ENCODE measurements at places on chromosomes 2 and 18. TPM values are rescaled to one million over a fixed set of nuclear protein-coding genes. Genes with fewer than 3 reads are reported as not detected.

DNA sequence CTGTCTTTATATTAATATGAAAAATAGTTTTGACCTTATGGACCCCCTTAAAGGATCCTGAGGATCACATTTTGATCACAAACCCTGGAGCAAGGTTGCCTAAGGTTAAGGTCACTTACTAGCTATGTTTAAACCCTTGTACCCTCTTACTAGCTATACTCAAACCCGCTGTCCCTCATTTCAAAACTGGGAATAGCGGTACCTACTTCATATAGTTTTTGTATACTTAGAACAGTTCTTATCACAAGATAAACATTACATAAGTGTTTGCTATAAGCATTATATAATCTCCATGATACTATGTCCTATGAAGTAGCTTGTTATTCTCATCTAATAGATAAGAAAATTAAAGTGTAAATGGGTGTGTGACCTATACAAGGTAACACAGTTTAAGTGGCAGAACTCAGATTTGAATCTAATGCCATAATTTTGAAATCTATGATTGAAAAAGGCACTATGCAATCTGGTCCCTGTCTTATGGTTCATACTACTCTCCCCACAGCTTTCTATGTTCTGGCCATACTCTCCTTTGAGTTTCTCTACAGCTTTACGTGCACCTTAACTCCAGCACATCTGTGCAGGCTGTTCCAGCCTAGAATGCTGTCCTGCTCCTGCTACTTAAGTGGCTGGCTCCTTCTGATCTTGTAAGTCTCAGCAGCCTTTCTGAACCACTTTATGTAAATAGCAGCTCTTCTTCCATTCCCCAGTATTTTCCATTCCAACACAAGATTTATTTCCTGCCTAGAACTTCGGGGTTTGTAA lies 30.4 kb downstream of the HYCC2 start:
- no peak for DNase-seq

DNA sequence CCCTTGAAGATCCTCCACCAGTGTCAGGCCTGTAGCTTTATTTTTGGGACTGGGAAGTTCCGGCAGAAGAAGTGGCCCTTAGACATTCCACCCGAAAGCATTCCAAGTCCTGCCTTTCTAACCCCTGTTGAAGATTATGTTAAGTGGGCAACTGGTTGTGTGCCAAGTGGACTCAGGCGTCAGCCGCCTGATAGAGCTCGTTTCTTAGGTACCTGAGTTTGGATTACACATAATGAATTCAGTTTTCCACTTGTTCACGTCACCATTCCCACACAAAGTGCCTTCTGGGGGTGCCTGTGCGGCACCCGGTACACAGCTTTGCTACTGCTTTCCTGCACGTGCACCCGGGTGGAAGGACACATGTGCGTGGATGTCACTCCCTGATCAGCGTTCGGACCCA lies 156.5 kb downstream of the PTGR3 start:
- no peak for DNase-seq

- DNase-seq, result no peak
Measured at GRCh38 chr2:76157531-76157930, 446.8 kb upstream of the GCFC2 start.

GRCh38 chr2:107108556-107108955 lies 222.6 kb upstream of the ST6GAL2 start:
- DNase-seq, result no peak

DNA sequence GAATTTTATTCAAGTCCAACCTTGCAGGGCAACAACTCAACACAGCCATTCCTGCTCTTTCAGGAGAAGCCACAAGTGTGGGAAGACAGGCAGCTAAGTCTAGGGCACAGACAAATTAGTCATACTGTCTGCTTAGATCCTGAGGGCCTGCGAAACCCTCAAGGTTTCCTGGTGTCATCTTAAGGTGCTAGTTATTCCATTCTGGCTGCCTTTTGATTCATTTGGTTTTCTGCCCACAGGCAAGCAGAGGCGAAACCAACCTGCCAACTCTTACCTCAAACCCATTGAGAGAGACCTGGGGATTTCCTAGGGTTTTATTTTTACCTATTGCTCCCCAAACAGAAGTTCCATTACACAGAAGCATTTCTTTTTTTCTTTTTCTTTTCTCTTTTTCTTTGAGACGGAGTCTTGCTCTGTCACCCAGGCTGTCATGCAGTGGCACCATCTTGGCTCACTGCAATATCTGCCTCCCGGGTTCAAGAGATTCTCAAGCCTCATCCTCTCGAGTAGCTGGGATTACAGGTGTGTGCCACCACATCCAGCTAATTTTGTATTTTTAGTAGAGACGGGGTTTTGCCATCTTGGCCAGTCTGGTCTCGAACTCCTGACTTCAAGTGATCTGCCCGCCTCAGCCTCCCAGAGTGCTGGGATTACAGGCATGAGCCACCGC lies 23.7 kb upstream of the SCYGR1 start:
- DNase-seq, result no peak

GRCh38 chr2:11388262-11389051 lies 44.0 kb upstream of the ROCK2 start:
- DNase-seq, result no peak

PTPRN gene
- 9.8 TPM for polyA plus RNA-seq
